Activated T-cell treated with anti-CD3 and anti-CD28 coated beads, Interleukin-2, amount 50 U/mL, for 24 hours (primary cell): ENCODE measurements at places on chromosomes 6 and 20.

- no peak for DNase-seq
Observed at GRCh38 chr20:2778602-2779321, 21.7 kb downstream of the CPXM1 start.

DNA sequence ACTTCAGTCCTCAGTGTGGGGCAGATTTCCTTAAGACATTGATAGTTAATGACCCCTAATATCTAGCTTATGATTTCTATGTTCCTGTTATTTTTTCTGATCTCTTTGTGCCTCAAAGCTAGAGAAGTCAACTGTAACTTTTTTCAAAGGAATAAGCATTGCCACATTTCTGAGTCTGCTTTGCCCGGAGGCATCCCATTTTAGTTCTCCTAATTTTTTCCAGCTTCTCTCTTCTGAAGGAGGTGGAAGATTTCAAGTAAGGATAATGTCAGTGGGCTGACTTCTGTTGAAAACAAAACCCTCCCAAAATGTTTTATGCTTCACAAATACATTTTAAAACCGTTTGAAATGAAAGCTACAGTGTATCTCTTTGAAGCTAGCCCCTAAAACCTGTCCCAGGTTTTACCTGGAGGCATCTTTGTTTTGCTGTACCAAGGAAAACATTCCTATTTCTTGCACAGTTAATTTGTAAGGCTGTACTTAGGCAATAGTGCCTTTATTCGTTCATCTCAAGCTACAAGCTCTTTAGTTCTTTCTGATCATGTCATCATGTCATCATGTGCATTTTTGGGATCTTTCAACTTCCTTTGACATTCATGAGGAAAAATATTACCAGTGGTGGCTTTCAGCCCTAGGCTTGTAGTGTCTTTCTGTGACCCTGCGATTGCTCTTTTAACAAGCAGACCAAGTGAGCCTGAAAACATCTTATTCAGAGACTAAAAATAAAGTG lies 45.7 kb downstream of the TSPYL4 start:
- DNase-seq, result no peak

- DNase-seq, result no peak
Observed at GRCh38 chr6:52739627-52740026, 23.6 kb downstream of the GSTA2 start.

DNA sequence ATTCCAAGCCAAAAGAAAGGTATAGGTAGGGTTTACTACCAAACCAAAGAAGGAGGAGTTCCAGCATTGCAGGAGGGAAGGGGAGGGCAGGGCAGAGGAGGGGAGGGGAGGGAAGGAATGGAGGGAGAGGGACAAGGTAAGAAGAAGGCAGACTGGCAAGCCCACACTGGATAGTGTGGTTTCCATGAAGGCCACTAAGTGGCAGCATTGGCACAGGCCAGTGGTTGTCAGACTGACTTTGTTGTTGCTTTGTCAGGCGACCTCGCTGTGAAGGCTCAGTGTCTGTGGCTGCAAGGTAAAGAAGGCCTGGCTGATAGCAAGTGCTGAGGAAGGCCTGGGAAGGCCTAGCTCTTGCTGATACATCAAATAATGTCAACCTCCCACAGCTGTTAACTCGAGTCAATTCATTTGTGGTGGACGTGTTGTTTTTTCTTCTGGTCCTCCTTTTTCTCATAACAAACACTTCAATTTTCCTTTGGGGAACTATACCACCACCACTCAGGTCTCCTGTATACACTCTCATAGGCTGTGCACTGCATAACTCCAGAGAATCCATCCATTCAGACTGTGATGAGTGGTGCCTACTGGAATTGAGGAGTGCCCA lies 7.7 kb upstream of the ZNF334 start:
- DNase-seq, result peak; percentile 58

GRCh38 chr6:98547634-98548033 lies 286.7 kb upstream of the POU3F2 start:
- no peak for DNase-seq

GRCh38 chr6:84854811-84855400 lies 90.5 kb upstream of the TBX18 start:
- no peak for DNase-seq

DNA sequence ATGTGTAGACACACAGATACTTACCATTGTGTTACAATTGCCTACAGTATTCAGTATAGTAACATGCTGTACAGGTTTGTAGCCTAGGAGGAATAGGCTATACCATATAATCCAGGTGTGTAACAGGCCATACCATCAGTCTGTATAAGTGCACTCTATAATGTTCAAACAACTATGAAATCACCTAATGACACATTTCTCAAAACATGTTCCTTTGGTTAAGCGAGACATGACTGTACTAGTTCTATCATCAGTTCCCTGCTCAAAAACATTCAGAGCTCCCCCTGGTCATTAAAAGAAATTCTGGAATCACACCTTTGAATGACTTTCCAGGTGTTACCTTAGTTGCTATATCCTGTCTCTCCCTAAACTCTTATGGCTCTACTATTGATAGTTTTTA lies 70.4 kb upstream of the SLC2A12 start:
- DNase-seq, result no peak

DNA sequence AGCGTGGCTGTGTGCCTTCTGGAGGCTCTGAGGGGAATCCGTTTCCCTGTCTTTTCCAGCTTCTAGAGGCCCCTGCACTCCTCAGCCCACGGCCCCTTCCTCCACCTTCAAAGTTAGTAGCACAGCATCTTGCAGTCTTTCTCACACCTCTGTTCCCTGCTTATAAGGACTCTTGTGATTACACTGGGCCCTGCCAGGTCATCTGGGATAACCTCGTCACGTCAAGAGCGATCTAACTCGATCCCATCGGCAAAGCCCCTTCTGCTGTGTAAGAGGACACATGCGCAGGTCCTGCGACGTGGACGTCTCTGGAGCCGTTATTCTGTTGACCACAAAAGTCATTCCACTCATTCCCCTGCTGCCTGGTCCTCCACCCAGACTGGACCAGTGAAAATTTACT lies 159.2 kb downstream of the BMP7 start:
- DNase-seq, result no peak

DNA sequence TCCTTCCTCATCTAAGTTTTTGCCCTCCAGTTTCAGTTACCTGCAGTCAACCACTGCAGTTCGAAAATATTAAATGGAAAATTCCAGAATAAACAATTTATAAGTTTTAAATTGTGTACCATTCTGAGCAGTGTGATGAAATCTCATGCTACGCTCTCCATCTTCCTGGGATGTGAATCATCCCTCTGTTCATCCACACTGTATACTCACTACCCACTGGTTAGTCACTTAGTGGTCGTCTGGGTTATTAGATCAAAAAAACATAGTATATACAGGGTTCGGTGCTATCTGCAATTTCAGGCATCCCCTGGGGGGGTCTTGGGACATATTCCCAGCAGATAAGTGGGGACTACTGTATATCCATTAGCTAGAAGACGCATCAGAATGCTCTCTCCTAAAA lies 151.9 kb upstream of the SLC22A16 start:
- DNase-seq, result no peak

GRCh38 chr6:139648430-139649000 lies 274.1 kb upstream of the CITED2 start:
- no peak for DNase-seq

GRCh38 chr20:6730672-6731328 lies 36.7 kb upstream of the BMP2 start:
- DNase-seq, result no peak

DNA sequence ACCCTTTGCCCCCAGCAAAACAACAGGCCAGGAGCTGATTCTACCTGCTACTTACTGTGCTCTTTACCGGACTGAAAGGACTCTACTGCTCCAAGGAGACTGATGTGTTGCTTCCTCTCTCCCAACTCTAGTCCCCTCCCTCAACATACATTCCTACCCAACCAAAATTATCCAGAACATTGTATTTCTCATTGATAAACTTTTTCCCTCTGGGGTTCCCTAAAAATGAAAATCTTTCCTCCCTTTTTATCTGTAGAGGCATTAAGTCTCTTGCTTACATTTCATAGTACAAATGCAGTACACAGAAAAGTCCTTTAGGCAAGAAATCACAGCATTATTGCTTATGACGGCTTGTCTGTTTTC lies 940 bp upstream of the HS3ST5 start:
- no peak for DNase-seq

GRCh38 chr6:107736713-107737396 lies 87.3 kb downstream of the SCML4 start:
- DNase-seq, result no peak

GRCh38 chr20:4051413-4052138 lies 36.2 kb upstream of the RNF24 start:
- no peak for DNase-seq

GRCh38 chr6:96624957-96625356 lies 62.0 kb downstream of the FHL5 start:
- DNase-seq, result no peak

DNA sequence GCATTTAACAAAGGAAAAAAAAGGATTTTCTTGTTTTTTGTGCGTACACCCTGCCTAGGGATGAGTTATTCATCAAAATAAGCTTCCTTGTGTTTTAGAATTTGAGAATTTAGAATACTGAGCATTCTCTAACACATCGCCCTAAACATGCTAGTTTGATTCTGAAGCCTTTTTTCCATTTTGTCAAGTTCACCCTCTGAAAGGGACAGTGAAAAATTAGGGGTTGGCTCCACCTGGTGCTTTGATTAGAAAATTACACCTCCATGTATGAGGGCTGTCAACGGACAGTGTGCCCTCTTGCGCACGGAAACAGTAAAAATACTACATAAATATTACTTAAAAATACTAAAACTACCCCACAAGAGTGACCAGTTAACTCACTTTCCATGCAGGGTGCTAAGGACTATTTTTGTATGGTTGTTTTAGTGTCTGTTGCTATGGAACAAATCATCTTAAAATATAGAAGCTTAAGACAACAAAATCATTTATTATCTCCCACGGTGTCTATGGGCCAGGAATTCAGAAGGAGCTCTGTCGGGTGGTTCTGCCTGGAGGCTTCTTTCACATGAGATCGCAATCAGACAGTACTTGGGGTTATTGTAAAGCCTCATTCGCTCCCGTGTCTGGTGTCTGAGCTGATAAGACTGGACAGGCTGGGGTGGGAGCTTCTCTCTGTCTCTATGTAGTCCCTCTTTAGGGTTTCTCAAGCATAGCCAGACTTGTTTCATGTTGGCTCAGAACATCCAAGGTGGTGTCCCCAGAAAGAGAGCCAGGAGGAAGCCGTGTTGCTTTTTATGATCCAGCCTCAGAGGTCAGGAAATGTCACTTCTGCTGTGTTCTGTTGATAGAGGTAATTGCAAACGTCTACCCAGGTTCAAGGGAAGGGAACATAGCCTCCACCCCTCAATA lies 41.1 kb upstream of the TMEM170B start:
- DNase-seq, result peak; percentile 49

DNA sequence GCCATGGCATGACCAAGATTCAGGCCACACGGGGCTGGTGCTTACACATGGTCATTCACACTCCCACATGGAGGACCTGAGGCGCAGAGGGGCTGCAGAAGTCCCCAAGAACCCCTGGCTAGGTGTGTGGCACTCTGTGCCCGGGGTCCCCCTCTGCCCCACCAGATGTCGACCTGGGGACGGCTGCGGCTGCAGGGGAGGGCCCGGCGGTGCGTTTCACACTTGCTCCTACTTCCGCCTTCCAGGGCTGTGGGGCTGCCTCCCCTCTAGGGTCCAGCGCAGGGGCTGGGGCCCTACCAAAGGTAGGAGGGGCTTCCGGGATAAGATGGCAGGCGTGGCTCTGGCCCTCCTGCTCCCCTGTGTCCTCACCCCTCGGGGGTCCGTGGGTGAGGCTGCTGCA lies 81.1 kb upstream of the SLCO4A1 start:
- DNase-seq, result no peak

GRCh38 chr6:153729189-153729588 lies 309.9 kb upstream of the OPRM1 start:
- no peak for DNase-seq

DNA sequence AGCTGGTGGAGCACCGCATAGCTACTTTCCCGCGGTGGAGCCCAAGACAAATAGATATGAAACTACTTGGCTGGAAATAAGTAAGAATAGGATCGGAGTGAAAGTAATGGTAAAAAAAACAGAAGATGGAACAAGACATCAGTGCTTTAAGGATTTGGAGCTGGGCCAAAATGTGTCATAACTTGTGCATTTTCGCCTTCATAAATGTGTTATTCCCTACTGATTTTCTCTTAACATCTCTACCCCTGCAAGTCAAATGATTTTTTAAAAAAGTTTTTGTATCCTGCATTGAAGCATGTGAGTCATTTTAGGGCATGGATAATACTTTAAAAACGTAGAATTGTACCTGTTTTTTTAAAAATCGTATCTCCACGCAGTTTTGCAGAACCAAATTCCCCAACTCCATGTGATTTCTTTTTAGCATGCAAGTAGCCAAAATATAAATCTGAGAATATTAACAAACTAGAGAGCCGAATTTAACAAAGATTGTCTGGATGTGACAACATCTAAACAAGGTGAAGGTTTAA lies 882 bp upstream of the FAM184A start:
- no peak for DNase-seq

GRCh38 chr6:90480666-90481065 lies 106.2 kb downstream of the MAP3K7 start:
- no peak for DNase-seq

DNA sequence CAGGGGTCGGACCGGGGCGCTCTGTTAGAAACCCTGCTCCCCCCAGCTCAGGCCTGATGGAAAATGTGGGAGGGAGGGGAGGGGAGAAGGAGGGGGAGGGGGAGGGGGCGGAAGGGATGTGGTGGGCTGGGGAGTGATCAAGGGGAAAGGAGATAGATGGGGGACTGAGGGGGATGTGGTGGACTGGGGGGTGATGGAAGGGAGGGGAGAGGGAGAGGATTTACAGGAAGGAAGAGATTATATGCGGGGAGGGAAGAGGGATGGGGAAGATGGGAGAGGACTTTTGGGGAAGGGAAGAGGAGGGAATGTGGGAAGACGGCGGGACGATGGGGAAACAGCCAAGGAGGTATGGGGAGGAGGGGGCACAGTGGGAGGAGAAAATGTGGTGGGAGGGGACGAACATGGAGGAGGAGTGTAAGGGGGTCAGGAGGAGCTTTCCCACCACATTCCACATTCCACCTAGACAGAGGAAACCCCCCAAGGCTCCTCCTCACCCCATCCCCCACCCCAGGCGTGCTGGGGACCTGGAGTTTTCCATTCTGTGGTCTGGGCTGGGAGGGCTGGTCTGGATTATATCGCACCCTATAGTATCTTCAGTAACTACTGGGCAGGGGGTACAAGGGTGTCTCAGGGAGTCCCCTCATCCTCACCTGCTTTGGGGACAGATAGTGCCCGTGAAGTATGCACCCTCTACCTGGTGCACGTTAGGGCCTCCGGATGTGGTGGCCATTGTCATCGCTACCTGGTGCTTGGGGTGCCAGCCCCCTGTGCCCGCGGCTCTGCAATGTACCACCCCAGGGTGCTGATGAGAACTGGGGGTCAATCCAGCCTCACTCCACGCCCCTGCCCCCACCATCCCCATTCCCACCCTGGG lies 578 bp upstream of the PTGIS start:
- DNase-seq, result no peak

DNA sequence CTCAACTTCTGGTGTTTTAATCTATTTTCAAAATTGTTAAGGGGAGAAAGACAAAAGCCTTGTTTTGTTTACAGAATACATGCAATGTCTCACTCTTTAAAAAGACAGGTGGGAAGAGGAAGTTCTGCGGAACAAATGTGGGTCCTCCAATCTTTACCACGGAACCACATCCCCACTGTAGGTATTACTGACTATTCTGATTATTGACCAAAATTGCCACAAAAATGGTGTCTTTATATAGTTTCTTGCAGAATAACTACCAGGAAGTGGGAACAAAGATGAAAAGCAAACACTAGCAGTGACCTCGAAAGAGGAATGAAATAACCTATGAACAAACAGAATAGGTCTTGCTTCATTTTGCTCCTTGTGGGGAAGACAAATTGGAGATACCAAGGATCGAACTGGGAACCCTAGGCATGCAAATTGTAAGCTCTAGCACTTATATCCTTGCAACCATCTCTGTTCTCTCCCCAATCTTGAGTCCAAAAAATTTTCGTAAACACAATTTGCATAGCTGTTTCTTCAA lies 106.7 kb downstream of the GPX5 start:
- DNase-seq, result no peak
